Inflammatory macrophage treated with lipopolysaccharide for 1 hour (primary cell): ENCODE measurements at places on chromosomes 7 and 10.

- peak; percentile 76 for DNase-seq
Measured at GRCh38 chr7:48041653-48041970, 6.3 kb downstream of the C7orf57 start.

DNA sequence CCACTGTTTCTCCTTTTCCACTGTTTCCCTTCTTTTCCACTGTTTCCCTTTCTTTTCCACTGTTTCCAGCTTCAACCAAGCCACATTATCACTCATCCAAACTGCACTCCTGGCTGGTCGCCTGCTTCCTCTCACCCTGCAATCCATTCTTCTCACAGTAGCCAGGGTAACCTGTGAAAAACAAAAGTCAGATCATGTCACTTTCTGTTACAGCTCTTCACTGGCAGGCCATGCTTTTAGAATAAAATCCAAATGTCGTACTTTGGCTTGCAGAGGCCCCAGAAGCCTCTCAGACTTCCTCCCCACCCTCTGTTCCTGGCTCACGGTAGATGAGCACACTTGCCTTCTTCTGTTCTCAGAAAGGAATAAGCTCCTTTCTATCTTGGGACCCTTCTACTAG, 33.9 kb downstream of the STARD3NL start:
- no peak for DNase-seq

- DNase-seq: no peak
Measured at GRCh38 chr10:69242852-69243212, 22.7 kb downstream of the HKDC1 start.

- no peak for DNase-seq
Measured at GRCh38 chr10:14573666-14574261, 200.9 kb downstream of the FAM107B start.

GRCh38 chr7:151491859-151492258, 27.8 kb downstream of the RHEB start:
- no peak for DNase-seq

DNA sequence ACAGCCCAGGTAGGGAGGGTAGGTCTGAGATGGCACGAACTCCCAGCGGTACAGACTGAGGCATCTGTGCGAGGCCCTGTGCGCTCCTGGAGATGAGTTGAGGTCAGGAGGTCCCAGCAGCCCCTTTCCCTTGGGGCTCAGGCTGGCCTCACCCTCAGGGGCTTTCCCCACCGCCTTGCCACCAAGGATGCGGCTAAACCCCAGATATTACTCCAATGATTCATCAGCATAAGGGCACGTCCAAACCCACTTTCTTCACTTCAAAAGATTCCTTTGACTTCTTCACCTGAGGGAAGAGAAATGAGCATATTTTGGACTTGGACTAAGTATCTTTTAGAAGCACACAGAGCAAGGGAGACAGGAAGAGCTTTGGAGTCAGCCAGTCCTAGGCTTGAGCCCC, 20.3 kb downstream of the UROS start:
- DNase-seq: no peak

DNA sequence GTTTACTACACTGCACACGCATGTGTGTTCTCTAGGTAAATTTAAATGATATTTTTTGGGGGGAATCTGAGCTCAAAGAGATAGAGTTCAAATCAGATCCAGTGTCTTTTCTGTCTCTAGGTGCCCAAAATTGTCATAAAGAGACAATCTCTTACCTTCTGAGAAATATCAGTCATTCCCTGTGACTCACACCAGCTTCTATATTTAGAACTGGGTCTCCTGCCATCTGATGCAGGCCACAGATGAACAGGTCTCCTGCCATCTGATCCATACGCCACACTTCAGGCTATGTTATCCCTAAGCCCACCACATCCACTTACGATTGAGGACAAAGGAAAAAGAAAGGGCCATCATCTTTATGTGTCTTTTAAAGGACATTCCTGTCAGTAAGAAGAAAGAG, 136.3 kb upstream of the LAMB4 start:
- no peak for DNase-seq

DNA sequence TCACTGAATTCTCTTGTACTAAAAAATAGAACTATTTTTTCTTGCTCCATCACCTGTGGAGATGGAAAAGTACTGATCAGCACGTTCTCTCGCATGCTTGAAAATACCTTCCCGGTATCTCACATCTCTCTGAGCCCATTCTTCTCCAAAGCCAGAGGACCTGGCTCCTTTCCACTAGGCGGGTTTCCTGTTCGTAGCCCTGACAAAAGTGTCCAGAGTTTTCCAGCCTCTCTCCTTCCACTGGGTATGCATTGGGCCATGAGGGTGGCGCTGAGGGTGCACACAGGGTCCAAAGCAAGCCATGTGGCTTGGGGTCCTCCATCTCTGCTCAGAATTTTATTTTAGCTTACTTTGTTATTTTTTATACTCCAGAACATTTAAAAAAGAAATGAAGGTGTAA, 16.3 kb upstream of the SRGN start:
- no peak for DNase-seq

- DNase-seq: no peak
Measured at GRCh38 chr10:71779641-71780040, 6.3 kb upstream of the VSIR start.

- DNase-seq: no peak
Measured at GRCh38 chr10:24784061-24784460, 60.4 kb upstream of the ARHGAP21 start.

- DNase-seq: no peak
Measured at GRCh38 chr7:79434098-79434497, 19.4 kb downstream of the MAGI2 start.

GRCh38 chr10:14415676-14416307, 85.1 kb upstream of the FRMD4A start:
- no peak for DNase-seq

GRCh38 chr10:11250304-11250703, 232.6 kb downstream of the CELF2 start:
- no peak for DNase-seq

- no peak for DNase-seq
Measured at GRCh38 chr7:11895337-11895736, 63.3 kb upstream of the THSD7A start.

GRCh38 chr10:12587451-12587888, 238.1 kb downstream of the CAMK1D start:
- no peak for DNase-seq

- DNase-seq: no peak
Measured at GRCh38 chr7:70135656-70136055, 537.4 kb downstream of the AUTS2 start.

GRCh38 chr10:105070249-105070648, 429.2 kb downstream of the SORCS3 start:
- no peak for DNase-seq

GRCh38 chr7:158101821-158102450, 485.7 kb downstream of the PTPRN2 start:
- no peak for DNase-seq

GRCh38 chr10:128623776-128624175, 497.6 kb upstream of the MKI67 start:
- no peak for DNase-seq

DNA sequence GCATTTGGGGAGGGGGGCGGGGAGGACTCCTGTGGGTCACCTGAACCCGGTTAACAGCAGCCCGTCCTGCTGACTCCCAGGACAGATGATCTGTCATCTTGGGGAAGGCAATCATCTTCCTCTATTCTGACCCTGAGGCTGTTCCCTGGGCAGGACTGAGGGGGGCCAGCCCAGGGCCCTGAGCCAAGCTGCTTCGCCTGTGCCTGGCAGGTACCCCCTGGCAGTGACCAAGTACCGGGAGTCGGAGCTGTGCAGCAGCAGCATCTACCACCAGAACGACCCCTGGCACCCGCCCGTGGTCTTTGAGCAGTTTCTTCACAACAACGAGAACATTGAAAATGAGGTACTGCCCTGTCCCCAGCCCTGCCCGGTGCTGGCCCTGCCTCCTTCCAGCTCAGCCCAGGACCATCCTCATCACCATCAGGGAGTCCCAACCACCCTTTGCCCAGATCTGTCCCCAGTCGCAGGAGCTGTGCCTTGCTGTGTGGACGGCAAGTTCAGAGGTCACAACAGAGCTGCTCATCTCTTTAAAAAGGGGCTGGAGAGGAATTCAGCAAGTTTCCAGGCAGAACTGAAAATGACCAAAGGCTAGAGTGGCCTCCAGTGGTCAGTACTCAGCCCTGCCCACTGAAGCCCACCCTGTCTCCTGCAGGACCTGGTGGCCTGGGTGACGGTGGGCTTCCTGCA, 8.1 kb downstream of the AOC1 start:
- no peak for DNase-seq

DNA sequence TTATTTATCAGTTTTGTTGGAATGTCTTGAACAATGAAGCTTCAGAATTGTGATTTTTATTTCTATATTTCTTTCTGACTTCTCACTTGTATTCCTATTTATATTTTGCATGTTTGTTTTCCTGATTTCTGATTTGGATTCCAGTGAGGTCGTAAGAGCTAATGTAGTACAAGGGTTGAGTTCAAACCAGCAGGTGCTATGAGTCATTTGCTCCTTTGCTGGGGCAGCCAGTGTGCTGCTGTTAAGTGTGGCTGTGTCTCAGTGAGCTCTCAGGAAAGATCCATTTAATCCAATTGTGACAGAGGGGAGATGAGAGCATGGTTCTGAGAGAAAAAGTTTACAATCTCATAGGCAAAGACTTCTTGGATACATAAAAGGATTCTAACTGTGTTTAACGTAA, 48.6 kb downstream of the MCU start:
- no peak for DNase-seq

DNA sequence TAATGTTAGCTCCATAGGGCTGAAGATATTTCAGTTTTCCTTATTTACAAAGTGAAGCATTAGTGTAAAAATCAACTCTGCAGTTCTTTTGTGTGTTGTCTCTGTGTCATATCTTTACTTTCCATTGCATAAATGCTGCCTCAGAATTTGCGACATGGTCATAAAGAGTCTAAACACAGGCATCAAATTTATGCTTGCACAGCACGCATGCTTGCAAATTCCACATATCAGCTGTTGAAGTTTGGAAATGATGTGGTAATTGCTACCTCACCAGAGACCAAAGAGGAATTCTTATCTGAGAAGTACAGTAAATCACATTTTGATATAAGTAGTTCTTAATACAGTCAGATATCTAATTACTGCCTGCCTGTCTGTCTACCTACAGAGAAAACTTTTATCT, 348.2 kb upstream of the GRM3 start:
- DNase-seq: no peak

GRCh38 chr10:88386204-88386788, 196.8 kb downstream of the RNLS start:
- DNase-seq: no peak

GRCh38 chr7:158842486-158842885, 13.2 kb upstream of the ESYT2 start:
- DNase-seq: no peak

GRCh38 chr7:132171130-132171576, 405.1 kb downstream of the PLXNA4 start:
- no peak for DNase-seq

- no peak for DNase-seq
Measured at GRCh38 chr7:151440799-151441445, 981 bp upstream of the CRYGN start.

DNA sequence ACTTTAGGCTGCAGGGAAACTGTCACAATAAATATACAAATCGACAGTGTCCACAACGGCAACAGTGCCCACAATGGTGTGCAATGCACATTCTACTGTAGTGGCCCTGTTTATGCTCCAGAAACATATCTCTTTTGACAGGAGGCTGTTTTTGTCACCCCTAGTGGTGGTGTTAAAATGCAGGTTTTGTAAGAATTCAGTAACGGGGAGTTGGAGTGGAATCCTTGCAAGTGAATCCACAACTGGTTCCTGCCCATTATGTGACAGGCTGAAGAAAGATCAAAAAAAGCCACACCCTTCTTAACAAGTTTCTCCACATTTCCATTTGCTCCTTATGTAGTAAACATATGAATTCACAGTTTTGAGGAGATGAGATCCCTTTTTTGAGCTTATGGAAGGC, 58.5 kb downstream of the BEND7 start:
- no peak for DNase-seq
